Glomerular endothelial cell (primary cell): ENCODE measurements at places on chromosomes 7 and 10.

GRCh38 chr10:33152146-33152545 is 182.3 kb downstream of the NRP1 start:
- no peak for DNase-seq

DNA sequence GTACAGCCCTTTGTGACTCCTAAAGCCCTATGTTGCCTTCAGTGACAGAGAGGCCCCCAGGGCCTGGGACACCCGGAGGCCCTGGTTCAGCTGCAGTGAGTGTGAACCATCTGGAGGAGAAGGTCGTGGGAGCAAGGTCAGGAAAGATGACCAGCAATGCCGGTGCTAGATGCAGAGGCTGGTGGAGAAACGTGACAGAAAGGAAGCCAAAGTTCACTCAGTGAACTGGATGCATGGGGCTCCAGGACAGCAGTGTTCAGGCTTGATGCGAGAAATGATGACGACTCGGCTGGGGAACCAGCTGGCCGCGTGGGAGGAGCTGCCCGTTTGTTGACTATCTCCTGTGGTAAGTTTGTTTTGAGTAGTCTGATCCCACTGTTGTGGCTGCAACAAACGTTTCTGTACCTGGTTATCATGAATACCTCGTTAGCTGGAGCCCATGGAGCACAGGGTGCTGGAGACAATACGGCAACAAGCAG is 54.1 kb upstream of the MKRN1 start:
- DNase-seq, result no peak

DNA sequence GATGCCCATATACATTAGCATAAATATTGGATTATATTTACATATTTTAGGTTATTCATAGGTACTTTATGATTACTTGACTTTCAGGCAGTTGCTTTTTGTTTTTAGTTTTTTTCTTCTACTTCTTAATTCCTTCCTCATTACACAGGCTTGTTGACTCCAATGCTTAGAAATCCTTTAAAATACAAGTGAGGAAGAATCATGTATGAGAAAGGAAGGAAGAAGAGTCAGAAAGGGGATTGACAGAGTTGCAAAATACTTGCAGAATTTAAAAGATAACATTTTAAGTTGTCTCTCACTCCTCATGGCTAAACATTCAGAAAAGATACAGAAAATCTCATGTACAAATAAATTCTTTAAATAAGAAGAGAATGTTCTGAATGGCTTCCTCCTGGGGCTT is 61.9 kb downstream of the ATXN7L1 start:
- DNase-seq, result no peak

DNA sequence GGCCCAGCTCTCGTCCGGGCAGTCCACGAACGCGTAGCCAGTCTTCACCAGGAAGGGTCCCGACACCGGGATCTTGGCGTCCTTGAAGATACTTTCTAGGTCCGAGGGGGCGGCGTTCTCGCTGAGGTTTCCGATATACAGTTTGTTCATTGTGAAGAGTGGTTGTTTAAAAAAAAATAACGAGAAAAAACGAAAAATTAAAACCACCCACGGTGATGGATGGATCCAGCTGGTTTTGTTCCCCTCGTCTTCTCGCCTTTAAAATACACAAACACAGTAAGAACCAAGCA is 385 bp downstream of the IGF2BP3 start:
- no peak for DNase-seq

DNA sequence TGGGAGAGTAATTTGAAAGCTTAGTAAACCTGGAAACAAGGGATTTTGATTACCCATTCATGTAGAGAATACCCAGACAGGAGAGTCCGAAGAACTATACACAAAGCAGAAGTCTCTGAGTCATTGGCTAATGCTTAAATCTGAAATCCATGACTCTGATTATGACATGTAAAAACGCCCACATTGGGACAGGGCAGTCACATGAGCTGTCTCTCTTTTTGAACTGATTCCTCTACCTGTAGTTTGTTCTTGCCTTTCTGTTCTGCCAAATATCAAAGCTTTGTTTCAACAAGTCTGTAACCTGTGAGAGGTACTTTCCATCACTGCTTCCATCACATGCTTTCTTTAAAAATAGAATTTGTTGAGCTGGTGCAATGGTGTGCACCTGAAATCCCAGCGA is 4.3 kb upstream of the GPNMB start:
- DNase-seq, result no peak

- no peak for DNase-seq
Observed at GRCh38 chr7:92609921-92610518, 19.8 kb upstream of the FAM133B start.

- no peak for DNase-seq
Observed at GRCh38 chr7:149422914-149423301, 38.0 kb downstream of the ZNF777 start.
